Lung microvascular endothelial cell (primary cell): ENCODE measurements at places on chromosomes 16 and 17. TPM values are rescaled to one million over a fixed set of nuclear protein-coding genes. Genes with fewer than 3 reads are reported as not detected.

Gene COPZ2
- 4.6 and 7.0 TPM in 2 replicates for total RNA-seq

Gene HP
- 0.20 TPM in 1 of 2 replicates, not detected in the other for total RNA-seq

Gene SMPD3
- total RNA-seq = under 0.01 TPM in 2 replicates

Gene FGF11
- 0.20 and 0.22 TPM in 2 replicates for total RNA-seq

Gene ST6GALNAC2
- not detected in 2 replicates for total RNA-seq

Gene CLDN6
- not detected in 2 replicates for total RNA-seq

Gene KIF18B
- 0.60 and 1.3 TPM in 2 replicates for total RNA-seq

Gene ADORA2B
- 5.4 and 6.8 TPM in 2 replicates for total RNA-seq

Gene NPTX1
- total RNA-seq = under 0.01 TPM in 2 replicates

Gene SULT1A4
- total RNA-seq = 1.8 and 8.3 TPM in 2 replicates

Gene NAGS
- 2.0 and 5.0 TPM in 2 replicates for total RNA-seq

Gene PIRT
- total RNA-seq = not detected in 2 replicates

Gene PRSS36
- 0.22 and 0.99 TPM in 2 replicates for total RNA-seq

Gene GSG1L
- 0.22 and 0.60 TPM in 2 replicates for total RNA-seq

Gene PMFBP1
- under 0.01 TPM in 2 replicates for total RNA-seq

Gene HCRT
- not detected in 2 replicates for total RNA-seq

- DNase-seq = peak; percentile 74
Observed at GRCh38 chr17:9576521-9577372, at the start of gene CFAP52. CFAP52 (plus strand) TSS chr17:9576642; CDS start chr17:9576696, 54 bp downstream.

DNA sequence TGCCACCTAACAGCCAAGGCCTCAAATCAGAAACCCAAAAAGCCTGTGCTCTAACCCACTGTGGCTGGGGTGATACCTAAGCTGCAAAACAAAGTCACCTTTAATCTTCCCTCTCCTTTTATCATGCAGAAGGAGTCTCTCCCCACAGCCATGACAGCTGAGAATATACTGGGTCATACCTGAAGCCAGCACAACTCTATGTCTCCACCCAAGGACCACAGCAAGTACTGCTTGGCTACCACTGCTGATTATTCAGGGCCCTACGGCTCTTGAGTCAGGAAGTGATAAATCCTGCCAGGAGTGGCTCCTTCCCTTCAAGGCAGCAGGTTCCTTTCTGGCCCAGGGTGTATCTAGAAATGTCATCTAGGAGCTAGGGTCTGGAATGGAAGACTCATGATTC lies 151.5 kb upstream of the TOM1L1 start:
- DNase-seq = no peak

DNA sequence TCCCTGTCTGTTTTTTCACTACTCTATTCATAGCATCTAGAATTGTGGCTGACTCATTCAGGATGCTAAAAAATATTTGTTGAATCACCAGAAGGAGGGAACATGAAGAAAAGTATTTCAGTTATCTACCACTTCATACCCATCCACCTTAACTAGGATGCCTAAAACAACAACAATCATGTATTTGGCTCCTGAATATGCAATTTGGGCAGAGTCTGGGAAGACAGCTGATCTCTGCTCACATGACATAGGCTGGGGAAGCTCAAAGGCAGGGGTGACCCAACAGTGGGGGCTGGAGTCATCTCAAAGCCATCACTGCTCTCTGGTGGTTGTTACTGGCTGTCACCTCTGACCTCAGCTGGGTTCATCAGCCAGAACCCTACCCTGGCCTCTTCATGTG lies 80.1 kb upstream of the RPL38 start:
- DNase-seq = no peak

DNA sequence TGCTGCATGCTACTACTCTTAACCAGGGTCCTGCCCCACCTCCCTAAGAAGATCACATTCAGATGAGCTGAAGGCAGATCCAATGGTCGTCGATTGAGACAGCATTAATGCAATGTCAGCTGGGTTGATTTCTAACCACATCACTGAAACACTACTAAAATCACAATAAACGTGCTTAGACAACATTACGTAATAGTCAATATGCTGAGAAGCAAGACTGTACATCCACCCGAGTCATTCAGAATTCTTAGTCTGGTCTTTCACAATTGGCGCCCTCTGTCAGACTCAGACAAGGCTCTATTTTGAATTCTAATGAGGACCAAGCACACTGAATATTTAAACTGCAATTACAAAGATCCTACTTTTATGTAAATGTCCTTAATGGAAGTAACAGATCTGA lies 205.2 kb downstream of the STX8 start:
- DNase-seq = no peak

DNA sequence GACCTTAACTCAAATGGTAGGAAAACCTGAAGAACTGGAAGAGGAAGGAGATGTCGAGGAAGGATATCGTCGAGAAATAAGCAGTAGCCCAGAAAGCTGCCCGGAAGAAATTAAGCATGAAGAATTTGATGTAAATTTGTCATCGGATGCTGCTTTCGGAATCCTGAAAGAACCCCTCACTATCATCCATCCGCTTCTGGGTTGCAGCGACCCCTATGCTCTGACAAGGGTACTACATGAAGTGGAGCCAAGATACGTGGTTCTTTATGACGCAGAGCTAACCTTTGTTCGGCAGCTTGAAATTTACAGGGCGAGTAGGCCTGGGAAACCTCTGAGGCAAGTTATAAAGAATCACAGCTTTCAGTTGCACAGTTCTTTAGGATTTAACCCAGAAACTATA lies 15.5 kb downstream of the ERCC4 start:
- DNase-seq = no peak

- no peak for DNase-seq
Observed at GRCh38 chr16:83968891-83969649, 1.0 kb downstream of the NECAB2 start.

GRCh38 chr17:78289802-78290363 lies 58.5 kb downstream of the TMEM235 start:
- DNase-seq = peak; percentile 94

DNA sequence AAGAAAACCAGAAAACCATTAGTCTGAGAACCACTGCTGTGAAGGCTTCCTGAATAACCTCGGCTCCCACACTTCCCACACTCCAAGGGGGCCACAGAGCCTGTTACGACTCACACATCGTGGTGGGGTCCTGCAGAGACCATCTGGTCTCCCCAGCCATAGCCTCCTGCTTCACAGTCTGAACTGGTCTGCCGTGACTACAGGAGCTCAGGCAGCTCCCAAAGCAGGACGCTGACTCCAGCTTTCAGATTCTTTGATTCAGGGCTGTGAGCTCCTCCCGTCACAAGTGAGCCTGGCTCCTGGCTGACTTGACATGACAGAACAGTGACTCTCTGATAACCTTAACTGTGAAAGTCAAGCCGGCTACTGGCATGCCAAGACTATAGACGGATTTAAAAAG lies 37.8 kb downstream of the CYB5D2 start:
- no peak for DNase-seq

GRCh38 chr17:41687828-41688640 lies 651 bp upstream of the EIF1 start:
- DNase-seq = peak; percentile 58

- DNase-seq = peak; percentile 67
Observed at GRCh38 chr16:68902003-68902968, 59.0 kb downstream of the TANGO6 start.

- no peak for DNase-seq
Observed at GRCh38 chr17:53314521-53314920, 508.2 kb upstream of the KIF2B start.

GRCh38 chr17:48047113-48047740 lies 932 bp upstream of the NFE2L1 start:
- DNase-seq = no peak

DNA sequence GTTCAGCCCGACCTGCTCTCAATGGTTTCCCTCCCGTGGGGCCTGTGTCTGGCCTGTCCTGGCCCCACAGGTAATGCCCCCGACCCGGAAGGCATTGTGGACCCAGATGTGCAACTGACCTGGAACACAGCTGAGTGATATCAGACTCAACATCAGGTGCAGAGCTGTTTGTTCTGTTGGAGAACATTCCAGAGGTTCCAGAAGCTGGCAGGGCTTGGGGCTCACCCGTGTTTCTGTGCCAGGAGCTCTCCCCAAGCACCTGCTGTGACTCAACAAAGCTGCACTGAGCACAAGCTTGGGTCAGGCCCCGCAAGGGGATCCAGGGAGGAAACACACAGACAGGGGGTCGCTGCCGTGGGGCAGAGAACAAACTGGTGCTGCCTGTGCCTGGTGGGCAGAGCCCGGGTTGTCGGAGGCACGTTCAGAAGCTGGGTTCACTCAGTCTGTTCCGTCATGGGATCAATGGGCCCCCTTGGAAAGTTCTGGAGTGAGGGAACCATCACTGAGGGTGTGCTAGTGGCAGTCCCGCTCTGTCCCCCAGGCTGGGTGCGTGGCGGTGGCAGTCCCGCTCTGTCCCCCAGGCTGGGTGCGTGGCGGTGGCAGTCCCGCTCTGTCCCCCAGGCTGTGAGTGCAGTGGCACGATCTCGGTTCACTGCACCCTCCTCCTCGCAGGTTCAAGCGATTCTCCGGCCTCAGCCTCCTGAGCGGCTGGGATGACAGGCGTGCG lies 22.1 kb downstream of the HS3ST6 start:
- no peak for DNase-seq

GRCh38 chr16:65658349-65658748 lies 536.5 kb upstream of the CDH11 start:
- peak; percentile 31 for DNase-seq

- DNase-seq = no peak
Observed at GRCh38 chr17:6780001-6780400, 4.0 kb downstream of the FBXO39 start.

- no peak for DNase-seq
Observed at GRCh38 chr17:49748223-49748622, 15.7 kb downstream of the FAM117A start.

- no peak for DNase-seq
Observed at GRCh38 chr17:63022567-63022966, 56.5 kb downstream of the TANC2 start.

DNA sequence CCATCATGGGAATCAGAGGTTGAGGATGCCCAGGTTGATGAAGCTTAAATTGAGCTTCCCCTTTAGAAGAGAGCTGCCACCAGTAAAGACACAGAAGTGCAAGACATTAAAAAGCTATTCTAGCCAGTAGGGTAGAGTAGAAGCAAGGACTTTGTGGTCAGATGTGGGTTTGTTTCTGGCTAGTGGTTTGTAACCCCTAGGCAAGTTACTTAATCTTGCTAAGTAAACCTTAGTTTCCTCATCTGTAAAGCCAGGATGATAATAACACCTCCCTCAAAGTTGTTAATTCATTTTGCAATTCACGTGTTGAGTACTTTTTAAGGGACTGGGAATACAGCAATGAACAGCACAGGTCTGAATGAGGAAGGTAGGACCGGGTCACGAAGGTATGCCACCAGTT lies 3.6 kb downstream of the SNTB2 start:
- no peak for DNase-seq

DNA sequence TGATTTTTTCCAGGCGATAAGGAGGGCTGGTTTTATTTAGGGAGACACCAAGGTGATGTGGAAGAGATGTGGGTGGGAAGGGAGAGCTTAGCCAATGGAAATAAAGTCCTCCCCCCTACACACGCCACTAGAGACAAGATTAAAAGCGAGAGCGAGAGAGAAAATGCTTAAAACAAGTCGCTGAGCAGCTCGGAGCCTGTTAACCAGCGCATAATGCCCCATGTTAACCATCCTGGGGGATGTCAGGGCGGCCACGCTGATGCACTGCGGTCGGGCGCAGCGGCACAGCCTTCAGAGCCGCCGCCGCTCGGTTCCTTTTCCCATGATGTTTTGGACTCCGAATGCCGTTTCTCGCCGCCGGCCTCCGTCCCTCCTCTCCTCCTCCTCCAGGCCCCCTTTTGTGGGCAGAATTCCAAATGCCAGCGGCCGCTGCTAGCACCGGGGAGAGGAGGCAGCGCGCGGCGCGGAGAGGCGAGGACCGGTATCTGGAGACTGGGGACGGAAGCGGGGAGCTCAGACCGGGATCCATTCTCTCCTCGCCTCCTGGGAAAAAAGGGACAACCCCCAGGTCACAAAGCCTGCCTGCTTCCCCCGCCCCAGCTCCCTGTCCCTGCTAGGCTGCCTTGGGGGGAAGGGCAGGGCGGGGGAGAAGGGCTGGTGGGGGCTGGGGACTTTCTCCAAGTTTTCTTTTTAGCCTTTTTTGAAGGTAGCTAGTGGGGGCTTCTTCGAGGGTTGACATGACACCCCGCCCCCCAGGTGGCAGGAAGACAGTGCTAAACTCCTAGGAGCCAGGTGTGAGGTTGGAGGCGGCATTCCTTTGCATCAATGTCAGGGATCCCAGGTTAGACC lies 98.1 kb upstream of the CCL2 start:
- no peak for DNase-seq

DNA sequence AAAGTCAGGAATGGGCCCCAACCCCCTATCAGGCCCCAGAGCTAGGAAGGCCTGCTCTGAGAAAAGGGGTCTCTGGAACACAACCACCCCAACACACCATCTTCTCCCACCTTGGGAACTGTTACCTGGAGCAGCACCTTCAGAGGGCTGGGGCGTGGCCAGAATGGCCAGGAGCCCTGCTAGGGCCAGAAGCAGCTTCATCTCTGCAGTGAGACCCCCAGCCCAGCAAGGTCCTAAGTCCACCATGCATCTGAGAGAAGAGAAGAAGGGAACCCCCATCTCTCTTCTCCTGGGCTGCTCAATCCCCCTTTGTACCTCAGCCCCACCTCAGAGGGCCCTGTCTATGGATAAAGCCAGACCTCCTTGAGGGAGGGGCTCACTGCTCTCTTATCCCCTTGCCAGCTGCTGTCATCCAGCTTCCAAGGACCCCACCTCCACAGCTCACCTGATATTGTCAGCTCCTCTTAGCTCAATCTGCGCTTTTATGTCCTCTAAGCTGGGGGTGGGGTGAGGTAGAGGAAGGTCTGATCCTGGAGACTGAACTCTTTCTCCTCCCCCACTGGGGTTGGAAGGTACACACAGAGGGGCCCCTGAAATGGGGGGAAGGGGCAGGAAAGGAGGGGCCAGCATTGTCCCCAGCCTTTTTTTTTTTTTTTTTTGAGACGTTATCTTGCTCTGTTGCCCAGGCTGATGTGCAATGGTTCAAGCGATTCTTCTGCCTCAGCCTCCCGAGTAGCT lies at the start of gene MPO:
Gene MPO, minus strand, starts transcription at position 456 of the 738 bp plus-strand sequence. Its CDS starts 177 bp downstream, at position 279.
- DNase-seq = no peak

DNA sequence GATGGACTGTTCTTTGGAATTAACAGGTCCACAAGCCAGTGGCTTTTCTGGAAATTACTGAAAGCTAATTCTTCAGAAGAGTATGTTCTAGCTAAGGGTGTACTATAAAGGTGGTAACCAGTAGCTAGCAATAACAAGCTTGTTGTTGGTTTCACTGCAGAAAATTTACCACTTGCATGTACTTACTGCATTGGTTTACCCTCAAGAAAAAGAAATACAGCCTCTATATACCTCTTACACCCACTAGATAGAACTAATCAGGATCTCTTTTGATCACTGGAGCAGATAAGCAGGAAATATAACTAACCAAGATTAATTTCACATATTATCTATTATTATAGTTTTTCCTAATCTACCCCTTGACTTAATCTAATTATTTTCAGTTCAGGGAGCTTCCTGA lies 184.9 kb upstream of the TBX2 start:
- no peak for DNase-seq

- peak; percentile 68 for DNase-seq
Observed at GRCh38 chr16:89289428-89290395, 72.2 kb downstream of the ZNF778 start.
